Karpas-422 (cell line): ENCODE measurements at places on chromosomes 6 and 20. TPM values are rescaled to one million over a fixed set of nuclear protein-coding genes. Genes with fewer than 3 reads are reported as not detected.

The PSORS1C2 gene
- not detected in 2 replicates for total RNA-seq

The DDO gene
- not detected in 2 replicates for total RNA-seq

The LST1 gene
- total RNA-seq = 5.1 and 6.6 TPM in 2 replicates

The LAMA2 gene
- total RNA-seq = 0.04 TPM in 1 of 2 replicates, not detected in the other

The WFDC5 gene
- total RNA-seq = not detected in 2 replicates

The NNAT gene
- not detected in 2 replicates for total RNA-seq

The TRIM15 gene
- total RNA-seq = not detected in 2 replicates

The FRK gene
- not detected in 2 replicates for total RNA-seq

The KCNS1 gene
- total RNA-seq = not detected in 2 replicates

The PTCHD4 gene
- total RNA-seq = not detected in 2 replicates

The CPNE1 gene
- 205 and 216 TPM in 2 replicates for total RNA-seq

The ABCC10 gene
- total RNA-seq = 33.5 and 44.4 TPM in 2 replicates

The PROKR2 gene
- total RNA-seq = not detected in 2 replicates

The FBXO30 gene
- total RNA-seq = 14.2 and 30.6 TPM in 2 replicates

The ISM1 gene
- total RNA-seq = not detected in 2 replicates

The R3HDML gene
- total RNA-seq = not detected in 2 replicates

DNA sequence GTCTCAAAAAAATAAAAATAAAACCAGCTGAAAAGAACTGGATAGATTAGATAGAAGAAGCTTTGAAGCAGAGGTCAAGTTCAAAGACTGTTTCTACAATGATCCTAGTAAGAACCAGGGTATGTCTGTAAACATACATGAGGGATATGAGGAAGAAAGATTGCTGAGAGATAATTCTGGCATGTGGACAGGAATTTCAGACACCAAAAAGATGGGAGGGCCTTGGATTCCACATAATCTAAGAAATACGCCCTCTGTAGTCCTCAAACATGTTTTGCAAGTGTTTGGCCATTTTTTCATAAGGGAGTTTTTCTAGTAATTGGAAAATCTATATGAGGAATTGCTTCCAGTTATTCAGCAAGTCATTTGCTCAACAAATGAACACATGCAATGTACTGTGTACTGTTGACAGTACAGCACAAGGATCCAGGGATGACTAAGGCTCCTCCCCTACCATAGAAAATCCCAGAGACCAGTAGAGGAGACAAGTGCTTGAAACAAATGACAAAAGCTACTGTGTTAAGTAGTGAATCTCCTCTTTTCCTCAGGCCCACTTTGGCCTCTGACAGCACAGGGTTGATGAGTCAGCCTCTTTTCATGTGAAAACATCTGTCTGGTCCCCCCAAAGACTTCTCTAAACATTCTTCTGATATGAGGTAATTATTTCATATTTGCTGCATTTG is 795.9 kb downstream of the MAFB start:
- no peak for DNase-seq

GRCh38 chr20:58374906-58375758 is 13.9 kb upstream of the VAPB start:
- DNase-seq = no peak

GRCh38 chr6:42274898-42275297 is 57.2 kb upstream of the MRPS10 start:
- DNase-seq = no peak

- DNase-seq = no peak
These were observed 187.4 kb downstream of the SLC16A10 start for GRCh38 chr6:111274593-111275217.

DNA sequence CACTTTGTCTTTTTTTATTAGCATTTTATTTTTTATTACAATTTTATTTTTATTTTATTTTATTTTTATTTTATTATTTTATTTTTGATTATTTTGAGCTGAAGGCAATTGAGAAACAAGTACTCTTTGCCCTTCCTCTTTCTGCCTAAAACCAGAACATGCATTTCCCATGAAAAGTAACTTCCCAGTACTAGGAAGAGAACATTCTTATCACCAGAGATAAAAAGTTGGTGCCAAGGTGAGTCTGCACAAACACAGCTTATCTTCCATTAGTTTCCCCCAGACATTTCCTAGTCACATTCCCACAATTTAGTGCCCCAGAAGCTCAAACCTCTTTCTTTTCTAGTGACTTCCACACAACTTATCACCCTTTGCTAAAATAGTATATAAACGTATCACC is 84.8 kb downstream of the CD24 start:
- no peak for DNase-seq

GRCh38 chr20:4835244-4836177 is 113.8 kb downstream of the PRND start:
- no peak for DNase-seq

DNA sequence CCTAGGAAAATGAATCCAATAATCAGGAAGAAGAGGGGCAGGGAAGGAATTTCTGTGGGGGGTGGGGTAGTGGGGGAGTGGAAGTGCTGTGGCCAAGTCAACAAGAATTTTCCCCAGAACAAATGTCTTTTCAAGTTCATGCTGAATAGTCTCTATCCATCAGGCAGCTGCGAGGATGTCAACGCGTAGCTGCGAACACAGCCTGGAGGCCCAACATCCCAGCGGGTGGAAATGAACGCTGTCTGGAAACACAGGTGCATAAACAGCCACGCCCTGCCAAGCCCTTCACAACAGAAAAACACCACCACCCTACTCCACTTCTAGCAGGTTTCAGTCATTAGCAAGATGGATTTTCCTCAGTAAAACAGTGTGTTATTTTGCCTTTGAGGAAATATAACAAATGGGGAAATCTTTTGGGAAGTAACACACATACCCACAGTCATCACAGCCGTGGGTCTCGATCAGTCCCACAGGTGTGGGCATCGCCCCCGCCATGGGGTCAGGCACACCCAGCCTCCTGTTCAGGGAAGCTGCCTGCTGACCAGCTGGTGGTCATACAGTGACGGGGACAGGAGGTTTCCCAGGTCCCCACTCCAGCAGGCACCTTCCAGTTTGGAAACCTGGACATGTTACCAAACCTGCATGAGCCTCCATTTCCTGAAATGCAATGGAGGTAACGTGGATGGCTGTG is 112.1 kb upstream of the THBS2 start:
- DNase-seq = no peak

GRCh38 chr20:21981179-21981578 is 275.7 kb downstream of the PAX1 start:
- DNase-seq = no peak

DNA sequence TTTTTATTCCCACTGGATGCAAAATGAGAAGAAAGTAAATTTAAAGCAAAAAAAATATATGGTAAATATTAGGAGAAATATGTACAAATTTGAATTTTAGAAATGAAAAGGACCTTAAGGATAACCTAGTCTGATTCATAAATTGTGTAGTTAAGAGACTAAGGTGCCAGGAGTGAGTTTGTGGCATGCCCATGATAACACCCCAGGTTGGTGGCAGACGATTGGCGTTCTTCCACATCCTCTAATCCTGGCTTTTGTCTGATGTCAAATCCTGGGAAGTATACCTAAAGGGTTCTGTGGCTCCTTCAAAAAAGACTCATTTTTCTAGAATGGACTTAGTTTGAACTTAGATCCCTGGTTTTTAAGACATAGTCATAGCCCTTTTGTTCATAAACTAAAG is 62.2 kb downstream of the SAMD5 start:
- no peak for DNase-seq

GRCh38 chr6:29602564-29603361 is 17.8 kb downstream of the OR2H2 start:
- peak; percentile 63 for DNase-seq

DNA sequence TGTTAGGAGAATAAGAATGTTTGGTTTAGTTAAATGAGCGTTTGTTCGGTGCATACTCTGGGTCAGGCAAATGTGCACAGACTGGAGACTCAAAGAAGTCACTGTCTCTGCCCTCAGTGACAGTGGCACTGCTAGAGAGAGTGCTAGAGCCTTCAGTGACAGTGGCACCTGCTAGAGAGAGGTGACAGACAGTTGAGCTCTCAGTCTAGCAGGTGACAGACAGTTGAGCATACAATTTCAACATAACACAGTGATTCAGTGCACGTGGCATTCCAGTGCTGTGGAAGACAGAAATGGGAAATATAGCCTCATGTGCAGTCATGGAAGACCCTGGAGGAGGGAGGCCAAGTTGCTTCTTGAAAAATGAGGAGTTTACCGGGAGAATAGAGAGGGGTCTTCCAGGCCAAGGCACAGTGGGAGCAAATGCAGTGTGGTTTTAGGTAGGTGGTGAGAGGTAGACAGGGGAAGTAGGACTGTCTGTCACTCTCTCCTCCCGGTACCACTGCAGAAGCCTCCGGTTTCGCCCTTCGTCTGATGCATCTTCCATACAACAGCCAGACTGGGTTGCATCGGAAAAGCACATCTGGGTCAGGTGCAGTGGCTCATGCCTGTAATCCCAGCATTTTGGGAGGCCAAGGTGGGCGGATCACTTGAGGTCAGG is 107.9 kb upstream of the CLDN20 start:
- DNase-seq = no peak

GRCh38 chr20:47438464-47439381 is 63.0 kb upstream of the NCOA3 start:
- DNase-seq = peak; percentile 56

- no peak for DNase-seq
These were observed 47.8 kb upstream of the NXT1 start for GRCh38 chr20:23302801-23303200.

DNA sequence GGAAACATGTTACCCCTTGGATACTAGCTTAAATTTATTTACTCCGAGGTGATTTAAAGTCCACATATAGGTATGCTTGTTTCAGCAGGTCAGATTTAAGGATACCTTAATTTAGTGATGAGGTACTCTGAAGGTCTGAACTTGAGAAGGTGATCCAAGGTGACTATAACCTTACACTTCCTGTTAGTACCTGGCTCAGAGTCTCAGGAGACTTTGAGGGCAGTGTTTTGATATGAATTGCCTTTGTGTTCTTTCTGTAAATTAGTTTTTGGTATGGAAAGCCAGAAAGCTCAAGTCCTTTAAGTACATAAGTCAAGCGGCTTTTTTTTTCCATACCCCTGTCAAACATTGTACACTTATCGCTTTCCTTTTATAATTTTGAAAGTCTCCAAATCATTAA is 489.0 kb downstream of the CDKAL1 start:
- no peak for DNase-seq

- DNase-seq = no peak
These were observed 30.5 kb upstream of the RPP40 start for GRCh38 chr6:5034328-5034727.

GRCh38 chr6:109058620-109059019 is 36.0 kb downstream of the SESN1 start:
- no peak for DNase-seq

- no peak for DNase-seq
These were observed 73.4 kb upstream of the NNAT start for GRCh38 chr20:37447688-37448087.

GRCh38 chr6:80547827-80548226 is 441.4 kb downstream of the BCKDHB start:
- no peak for DNase-seq

- DNase-seq = no peak
These were observed 6.6 kb upstream of the SRSF6 start for GRCh38 chr20:43450841-43451799.

GRCh38 chr6:166461821-166462460 is 79.2 kb upstream of the MPC1 start:
- peak; percentile 63 for DNase-seq

GRCh38 chr6:159399751-159400221 is 230.6 kb downstream of the FNDC1 start:
- DNase-seq = no peak

- no peak for DNase-seq
These were observed 3.2 kb upstream of the SDHAF4 start for GRCh38 chr6:70563530-70563929.

DNA sequence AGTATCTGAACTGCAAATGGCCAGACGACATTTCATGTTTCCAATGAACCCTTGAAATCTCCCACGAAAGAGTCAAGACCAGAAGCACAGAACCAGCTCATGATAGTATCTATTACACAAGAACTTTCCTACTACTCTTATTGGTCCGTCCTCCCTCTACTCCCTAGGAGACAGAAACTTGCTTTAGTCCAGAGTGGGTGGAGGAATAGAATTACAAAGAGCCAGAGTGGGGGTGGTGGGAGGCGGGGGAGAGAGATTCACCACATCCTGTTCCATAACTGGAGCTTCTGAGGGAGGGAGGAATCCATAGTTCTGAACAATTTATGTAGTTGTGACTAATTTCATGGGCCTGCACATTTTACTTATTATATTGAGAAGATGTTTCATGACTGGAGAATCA is 18.5 kb upstream of the WFDC10A start:
- no peak for DNase-seq

- DNase-seq = peak; percentile 54
These were observed 52.3 kb upstream of the IL20RA start for GRCh38 chr6:137097057-137097456.

DNA sequence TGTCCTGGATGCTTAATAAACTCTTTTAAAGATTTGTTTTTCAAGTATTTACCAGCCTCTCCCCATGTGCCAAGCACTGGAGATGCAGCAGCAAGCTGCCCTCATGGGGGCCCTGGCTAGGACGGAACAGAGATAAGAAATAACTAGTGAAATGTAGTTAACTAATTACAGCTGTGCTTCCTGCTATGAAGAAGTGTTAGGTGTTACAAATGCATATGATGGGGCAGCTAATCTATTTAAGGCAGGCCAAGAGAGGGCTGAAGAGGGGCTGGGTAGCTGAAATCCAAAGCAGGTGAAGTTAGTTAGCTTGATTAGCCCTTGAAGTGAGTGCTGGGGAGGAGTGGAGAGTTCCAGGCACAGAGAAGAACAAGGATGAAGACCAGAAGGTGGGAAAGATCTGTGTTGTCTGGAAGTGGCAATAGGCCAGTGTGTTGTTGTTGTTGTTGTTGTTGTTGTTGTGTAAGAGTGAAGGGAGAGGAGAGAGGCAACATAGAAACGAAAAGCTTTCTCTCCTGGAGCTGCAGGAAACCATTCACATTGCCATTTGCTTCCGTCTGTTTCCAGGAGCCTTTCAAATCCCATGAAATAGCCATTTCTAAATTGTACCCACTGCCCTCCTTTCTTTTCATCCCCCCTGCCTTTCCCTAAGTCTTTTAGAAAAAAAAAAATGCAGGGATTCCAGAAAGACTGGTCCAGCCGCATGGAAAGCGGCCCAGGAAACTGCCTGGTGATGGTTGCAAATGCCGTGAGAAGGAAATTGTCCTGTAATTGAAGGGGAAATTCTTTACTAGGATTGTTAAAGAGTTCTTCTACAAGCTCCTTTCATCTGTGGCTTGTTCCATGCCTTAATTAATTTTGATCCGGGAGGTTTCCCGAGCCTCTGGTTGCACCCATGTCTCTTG is 119.6 kb downstream of the TFAP2C start:
- no peak for DNase-seq

GRCh38 chr20:57180954-57181353 is 85.5 kb downstream of the BMP7 start:
- peak; percentile 50 for DNase-seq

DNA sequence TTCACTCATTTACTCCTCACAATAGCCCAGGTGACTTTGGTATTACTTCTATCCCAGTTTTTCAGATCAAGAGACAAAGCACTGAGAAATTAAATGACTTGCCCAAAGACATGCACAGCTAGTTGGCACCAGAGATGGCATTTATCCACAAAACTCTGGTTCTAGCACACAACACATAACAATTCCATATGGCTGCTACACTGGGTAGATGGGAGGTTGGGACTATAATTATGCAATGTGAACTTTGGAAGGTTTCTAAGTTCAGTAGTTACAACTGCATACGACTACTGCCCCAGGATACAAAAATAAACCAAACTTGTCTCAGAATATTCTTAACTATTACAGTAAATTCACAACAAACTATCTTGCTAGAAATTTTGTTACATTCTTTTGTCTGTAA is 54.2 kb upstream of the MLIP start:
- DNase-seq = no peak

GRCh38 chr20:57842720-57843119 is 132.9 kb upstream of the PMEPA1 start:
- DNase-seq = no peak

- DNase-seq = no peak
These were observed 16.5 kb downstream of the SNHG17 start for GRCh38 chr20:38418509-38419204.
